ENCODE measurements at places on chromosomes 6 and 20.
A peak's percentile ranks its signal among the peaks of the same experiment; 100 is the strongest.

GRCh38 chr6:158047127-158047518, 65.5 kb downstream of the SYNJ2 start:
- no peak for DNase-seq

- DNase-seq, result no peak
Measured at GRCh38 chr20:37075932-37076685, 19.7 kb downstream of the RBL1 start.

- no peak for DNase-seq
Measured at GRCh38 chr6:95244751-95245150, 332.6 kb upstream of the MANEA start.

DNA sequence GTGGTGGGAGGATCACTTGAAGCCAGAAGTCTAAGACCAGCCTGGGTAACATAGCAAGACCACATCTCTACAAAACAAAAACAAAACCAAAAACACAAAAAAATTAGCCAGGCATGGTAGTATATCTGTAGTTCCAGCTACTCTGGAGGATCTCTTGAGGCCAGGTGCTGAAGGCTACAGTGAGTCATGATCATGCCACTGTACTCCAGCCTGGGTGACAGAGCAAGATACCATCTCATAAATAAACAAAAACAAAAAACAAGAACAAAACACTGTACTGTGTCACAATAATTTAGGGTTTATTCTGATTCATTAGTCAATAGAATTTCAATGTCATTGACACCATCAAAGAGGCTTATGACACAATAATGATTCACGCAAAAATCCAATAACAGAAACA, 1121.7 kb upstream of the MAP3K7 start:
- no peak for DNase-seq

DNA sequence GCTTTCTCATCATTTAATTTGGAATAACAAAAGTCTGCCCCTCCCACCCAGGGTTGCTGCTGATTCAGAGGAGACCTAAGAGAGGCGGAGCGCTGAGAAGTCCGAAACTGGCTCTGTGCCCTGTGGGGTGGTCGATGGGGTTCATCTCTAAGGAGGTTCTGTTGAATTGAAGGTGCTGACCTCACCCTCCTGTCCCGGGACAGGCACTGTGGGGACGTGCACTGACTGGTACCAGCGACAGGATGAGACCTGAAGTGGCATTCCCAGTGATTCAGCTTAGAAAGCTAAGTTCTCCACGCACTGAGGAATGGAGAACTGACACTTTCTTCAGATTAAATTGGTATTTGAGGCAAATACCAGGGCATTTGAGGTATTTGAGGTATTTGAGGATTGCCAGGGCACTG, 1.3 kb downstream of the GUCA1B start:
- no peak for DNase-seq

DNA sequence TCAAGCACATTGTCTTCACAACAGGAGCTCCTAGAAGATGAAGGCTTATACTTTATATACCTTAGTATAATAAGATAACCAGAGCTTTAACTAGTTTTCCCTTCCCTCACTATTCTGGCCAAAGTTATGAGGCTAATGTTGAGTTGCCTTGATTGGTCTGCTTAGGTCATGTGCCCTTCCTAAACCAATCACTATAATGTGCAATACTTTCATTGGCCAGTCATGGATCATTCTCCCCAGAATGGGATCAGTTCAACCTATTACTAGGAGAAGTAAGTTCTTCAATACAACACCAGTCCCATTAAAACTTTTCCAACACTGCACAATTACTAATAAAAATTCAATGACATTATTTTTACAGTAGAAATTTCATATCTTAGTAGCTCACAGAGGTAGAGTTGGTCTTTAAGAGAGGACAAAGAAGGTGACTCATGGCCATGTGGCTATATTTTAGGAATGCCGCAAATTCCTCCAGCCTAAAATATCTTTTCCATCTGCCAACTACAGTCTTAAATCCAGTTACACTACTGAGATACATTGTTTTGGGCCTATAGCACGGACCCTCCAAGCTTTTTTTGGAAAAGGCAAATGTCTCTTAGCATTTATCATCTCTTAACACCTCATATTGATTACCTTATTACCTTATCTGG, 12.5 kb upstream of the POU3F2 start:
- DNase-seq, result no peak

DNA sequence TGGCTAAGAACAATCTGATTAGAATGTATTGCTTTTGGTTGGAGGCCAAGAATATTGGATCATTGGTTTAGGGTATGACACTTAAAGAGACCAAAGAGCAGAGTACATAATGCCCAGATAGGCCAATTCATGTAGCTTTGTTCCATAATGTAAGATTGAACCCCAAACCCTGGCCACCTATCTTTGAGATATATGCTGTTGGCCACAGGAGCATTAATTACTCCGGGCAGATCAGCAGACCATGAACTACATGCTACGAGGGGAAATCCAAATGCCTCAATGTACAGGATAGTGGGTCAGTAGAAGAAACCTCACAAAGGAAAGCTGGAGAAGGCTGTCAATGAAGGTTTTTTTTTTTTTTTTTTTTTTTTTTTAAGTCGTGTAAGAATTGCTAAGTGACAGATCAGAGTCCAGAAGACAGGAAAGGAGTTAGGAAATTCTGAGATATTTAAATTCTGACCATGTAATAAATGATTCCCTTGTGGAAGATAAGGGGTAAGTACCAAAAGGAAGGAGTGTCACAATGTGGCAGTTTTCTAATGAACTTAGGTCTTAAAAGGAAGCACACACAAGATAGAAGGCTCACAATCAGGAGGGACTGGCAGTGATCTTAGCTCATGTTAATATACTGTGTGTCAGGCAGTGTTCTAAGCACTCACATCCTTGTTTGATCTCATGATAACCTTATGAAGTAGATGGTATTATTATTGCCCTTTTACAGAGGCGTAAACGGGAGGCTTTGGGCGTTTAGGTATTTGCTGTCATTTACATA, 61.4 kb downstream of the CARMIL1 start:
- DNase-seq, result no peak

DNA sequence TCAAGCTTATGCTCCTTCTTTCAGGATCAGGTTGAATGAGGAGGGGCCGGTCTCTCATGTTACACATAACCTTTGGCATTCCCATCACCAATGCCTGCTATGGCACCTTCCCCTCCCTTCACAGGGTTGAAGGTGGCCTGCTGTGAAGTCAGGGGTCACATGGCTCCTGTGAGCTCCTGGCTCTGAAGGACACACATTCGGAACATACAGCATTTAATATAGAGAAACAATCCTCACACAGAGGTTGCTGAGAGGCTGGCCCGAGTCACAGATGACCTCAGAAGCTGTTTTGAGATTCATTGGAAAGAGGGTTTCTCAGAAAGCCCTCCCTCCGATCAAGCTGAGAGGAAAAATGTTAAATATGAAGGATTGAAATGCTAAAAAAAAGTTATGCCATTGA, 82.1 kb downstream of the PSMG4 start:
- no peak for DNase-seq

DNA sequence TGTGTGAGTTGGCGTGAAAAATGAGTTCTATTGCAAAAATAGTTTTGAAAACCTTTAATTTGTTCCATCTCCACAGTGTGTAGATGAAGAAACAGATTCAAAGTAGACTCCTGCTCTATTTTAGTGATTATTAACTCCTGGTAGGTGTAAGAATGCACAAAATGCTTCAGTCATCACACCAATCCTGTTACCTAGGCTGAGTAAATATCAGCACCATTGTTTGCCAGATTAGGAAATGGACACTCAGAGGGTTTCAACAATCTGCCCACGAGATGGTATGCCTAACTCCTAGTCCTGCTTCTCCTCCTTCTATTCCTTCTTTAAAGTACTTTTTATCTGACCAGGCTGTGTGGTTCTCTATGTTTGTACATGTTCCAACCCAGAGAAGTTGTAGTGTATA, 108.9 kb upstream of the AHI1 start:
- no peak for DNase-seq

DNA sequence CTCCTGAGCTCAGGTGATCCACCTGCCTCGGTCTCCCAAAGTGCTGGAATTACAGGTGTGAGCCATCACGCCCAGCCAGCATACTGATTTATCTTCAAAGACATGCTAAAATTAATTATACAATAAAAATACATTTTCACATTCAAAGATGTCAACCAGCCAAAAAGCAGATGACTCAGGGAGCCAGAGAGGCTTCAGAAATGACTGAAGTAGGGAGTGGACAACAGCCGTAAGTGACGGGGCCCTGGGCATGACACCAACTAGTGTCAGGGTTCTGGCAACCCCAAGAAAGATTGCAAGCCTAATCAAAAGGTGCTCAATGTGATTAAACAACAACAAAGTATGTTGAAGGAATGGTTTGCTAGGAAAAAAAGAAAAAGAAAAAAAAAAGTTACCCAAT, 28.4 kb downstream of the GPLD1 start:
- DNase-seq, result no peak

DNA sequence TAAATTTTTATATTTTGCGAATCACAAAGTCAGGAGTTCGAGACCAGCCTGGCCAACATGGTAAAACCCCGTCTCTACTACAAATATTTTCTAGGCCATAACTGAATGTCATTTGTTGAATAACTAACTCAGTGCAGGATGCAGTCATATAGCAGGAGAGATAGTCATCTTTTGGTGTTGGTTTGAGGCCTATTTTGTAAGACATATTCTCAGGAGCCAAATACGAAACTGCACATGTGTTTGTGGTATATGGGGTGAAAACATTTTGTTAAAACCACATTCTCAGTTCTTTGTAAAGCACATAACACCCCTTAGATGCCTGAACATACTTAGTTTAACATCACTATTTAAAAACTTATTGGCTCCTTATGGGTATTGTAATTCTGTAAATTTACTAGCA, 4.7 kb upstream of the ENPP5 start:
- DNase-seq, result no peak

GRCh38 chr20:38125157-38126056, 39.7 kb downstream of the TGM2 start:
- peak; percentile 75 for DNase-seq

DNA sequence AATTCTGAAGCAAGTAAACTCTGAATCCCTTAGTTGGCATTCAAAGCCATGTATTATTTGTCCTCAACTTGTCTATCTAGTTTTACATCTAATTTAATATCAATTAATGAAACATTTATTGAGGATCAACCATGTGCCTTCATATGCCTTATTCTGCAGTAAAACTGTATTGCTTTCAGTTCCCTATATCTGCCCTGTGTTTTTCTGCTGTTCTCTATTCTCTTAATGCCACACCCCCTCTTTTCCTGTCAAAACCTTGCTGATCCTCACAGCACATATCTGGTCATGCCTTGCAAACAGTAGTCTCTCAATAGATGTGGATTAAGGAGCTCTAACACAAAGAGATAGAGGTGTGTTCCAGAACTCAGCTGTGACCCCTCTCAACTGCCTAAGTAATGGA, 2.0 kb downstream of the FIG4 start:
- DNase-seq, result no peak

- no peak for DNase-seq
Measured at GRCh38 chr6:16140607-16141006, 11.7 kb downstream of the MYLIP start.

DNA sequence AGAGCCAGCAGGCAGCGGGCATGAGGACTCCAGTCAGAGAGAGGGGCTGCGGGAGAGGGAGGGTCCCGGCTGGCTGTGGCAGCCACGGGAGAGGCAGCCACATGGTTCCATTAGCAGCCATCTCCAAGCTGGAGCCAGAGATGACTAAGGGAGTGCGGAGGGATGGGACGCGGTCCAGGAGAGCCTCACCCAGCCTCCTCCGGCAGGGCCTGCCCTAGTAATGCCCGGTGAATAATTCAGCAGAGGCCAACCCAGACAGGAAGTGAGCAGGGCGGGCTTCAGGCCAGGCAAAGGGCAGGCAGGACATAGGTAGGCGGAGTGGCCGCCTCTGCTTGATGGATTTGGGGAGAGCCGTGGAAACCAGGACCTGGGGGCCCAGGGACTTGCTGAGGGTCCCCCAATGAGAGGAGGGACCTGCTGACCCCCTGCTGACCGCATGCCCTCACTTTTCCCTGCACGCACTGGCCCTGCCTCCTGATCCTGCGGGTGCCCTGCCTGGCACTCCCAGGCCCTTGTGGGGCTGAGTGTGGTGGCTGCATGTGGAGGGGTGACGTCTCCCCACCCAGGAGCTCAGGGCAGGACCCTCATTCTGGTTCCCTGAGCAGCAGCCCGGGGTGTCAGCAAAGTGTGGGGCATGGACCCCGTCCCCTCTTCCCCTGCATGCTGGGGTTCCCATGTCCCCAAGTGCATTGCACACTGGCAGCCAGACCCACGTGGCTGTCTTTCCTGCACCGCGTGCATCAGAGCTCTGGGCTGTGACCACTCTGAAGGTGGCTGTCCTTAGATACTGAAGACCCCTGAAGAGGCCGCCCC, 51.8 kb upstream of the SLCO4A1 start:
- DNase-seq, result peak; percentile 72

DNA sequence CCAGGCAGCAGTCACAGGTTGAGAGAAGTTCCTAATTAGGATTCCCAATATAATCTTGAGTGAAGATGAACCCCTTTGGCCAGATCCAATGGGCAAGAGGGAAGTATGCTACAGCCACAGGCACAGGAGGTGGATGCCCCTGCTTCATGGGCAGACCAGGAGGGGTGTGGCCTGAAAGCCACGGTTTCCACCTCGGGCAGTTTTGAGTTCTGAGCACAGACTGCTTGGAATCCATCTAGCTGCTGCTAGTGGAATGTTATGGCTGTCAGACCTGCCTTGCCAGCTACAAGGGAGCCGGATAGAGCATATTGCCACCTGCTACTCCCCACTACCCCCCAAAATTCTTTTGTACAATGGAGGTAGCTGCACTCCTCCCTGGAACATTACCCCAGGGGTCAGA, 672.9 kb downstream of the HACE1 start:
- DNase-seq, result no peak

DNA sequence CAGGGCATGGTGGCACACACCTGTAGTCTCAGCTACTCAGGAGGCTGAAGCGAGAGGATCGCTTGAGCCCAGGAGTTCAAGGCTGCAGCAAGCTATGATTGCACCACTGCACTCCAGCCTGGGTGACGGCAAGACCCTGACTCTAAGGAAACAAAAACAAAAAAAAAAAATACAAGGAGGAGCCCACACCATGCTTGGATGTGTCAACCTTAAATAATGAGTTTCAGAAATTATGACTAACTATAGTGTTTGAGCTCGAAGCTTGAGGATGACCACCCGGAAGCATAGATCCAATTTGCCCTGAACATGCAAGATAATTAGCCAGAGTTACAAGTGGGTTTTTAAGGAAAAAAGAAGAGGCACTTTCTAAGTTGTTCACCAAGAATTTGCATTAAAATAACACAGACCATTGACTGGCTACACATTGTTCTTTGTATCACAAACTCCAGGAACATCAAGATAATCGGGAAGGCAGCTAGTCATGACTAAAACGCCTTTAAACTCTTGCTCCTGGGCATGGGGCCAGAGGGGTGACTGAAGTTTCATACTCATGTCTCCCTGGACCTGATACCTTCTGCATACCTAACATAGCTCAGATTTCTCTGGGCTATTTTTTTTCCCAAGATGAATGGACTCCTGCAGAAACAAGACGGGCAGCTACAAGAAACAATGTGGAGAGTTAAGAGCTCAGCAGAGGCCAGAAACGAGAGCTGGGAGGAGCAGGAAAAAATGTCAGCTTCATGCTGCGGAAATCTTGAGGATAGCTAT, 289.6 kb downstream of the PREX1 start:
- no peak for DNase-seq
